GM12864 (cell line): ENCODE measurements at places on chromosomes 1 and 21.

DNA sequence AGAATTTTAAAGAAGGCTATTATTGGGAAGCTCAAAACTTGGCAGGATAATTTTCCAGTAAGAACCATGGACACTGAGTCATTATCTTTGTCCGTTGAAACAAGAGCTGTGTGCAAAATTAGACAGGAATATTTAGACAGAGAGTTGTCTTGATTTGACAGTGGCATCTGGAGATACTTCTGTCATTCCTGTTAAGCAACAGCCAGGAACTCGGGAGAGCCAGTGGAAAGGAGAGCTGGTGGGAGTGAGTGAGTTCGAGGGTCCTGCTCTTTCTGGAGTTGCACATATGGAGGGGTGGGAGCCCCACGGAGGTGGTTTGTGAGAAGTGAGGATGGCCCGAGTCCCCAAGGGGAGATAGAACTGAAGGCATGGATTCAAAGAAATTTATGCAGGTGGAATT, 3.1 kb downstream of the COQ8A start:
- DNase-seq = no peak

GRCh38 chr1:159755451-159756007, 25.2 kb upstream of the DUSP23 start:
- DNase-seq = no peak

GRCh38 chr1:78426408-78426807, 64.4 kb upstream of the PTGFR start:
- DNase-seq = no peak

DNA sequence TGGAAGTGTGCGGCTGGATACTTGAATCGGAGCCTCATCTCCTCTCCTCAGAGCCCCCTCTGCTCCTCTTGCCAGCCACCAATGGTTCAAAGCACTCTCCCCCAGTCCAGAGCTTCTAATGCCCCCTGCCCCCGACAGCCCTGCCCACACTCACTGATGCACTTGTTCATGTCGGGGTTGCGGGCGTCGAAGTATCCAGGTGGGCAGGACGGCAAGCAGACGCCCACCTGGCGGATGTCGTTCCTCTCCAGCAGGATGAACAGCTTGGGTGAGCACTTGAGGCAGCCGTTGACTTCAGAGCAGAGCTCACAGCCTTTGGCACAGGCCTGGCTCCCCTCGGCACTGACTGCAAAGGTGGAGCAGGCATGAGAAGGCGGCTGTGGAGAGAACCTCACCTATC, 18.4 kb downstream of the RSPO1 start:
- no peak for DNase-seq

DNA sequence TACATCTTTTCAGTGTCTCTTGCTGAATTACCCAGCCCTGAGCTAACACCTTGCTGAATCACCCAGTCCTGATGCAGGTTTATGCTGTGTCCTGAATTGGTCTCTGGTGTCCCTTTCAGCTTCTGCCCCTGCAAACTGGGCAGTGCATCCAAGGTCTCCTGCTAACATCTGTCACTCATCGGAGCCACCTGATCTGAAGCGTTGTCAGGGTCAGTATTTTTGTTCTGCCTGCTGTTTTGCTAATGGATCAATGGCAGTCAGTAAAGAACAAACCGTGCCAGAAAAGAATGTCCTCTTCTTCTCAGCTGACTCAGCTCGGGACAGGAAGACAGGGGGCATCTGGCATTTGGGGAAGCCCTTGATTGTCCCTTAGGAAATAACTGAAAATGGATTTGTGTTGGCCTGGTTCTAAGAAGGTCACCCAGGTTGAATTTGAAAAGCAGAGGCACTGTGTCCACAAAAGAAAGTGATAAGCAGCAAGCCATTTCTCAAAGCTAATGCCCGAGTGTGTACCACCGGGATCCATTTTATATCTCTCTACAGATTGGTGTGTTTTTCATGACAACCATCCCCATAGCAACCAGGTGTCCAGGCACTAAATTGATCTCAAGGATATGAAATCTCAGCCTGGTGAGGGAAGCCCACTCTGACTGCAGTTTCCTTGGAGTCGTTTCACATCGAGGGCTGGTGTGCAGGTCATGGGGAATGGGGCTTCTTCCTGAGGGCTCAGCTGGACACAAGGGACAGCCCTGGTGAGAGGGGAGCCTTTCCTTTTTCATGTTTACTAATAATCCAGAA, 109.7 kb upstream of the IRF2BP2 start:
- no peak for DNase-seq

DNA sequence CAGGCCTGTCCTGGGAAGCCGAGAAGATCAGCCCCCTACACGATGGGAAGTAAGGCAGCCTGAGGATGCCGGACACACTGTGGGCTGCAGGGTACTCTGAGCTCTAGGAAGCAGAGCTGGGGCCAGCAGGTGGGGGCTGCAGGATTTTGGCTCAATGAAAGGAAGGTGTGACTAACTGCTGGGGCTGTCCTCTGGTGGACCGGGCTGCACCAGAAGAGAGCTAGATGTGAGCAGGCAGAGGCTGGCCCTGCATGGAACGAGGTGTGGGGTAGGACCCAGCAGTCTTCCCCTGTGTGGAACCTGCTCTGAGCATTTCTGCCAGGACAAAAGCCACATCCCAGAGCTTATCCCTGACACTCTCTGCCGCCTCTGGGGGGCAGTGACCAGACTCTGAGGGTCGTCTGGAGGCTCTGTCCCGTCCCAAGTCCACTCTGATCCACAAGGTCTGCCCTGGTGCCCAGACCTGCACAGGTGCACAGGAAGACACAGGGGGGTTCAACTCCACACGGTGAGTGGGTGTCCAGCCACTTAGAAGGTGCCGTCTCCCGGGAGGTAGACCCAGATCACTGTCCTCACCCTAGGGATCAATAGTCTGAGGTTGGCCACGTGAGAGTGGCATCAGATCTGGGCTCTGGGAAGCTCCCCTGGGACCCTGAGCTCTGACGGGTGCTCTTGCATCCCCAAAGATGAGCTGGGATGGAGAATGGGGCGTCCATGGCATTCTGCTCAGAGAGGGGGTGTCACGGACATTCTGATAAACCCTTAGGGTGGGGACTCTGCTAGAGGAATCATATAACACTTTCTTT, 187.6 kb upstream of the VAMP3 start:
- DNase-seq = no peak

GRCh38 chr1:47196622-47197021, 6.8 kb upstream of the PDZK1IP1 start:
- no peak for DNase-seq

GRCh38 chr1:71610476-71610875, 529.6 kb upstream of the ZRANB2 start:
- DNase-seq = no peak

DNA sequence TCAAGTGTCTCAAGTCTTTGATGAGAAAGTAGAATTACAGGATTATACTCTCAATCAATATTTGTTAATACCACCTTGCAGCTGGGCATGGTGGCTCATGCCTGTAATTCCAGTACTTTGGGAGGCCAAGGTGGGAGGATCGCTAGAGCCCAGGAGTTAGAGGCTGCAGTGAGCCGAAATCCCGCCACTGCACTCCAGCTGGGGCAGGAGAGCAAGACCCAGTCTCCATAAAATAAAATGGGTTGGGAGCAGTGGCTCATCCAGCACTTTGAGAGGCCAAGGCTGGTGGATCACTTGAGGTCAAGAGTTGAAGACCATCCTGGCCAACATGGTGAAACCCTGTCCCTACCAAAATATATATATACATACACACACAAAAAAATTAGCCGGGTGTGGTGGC, 1.2 kb upstream of the NCMAP start:
- DNase-seq = no peak

DNA sequence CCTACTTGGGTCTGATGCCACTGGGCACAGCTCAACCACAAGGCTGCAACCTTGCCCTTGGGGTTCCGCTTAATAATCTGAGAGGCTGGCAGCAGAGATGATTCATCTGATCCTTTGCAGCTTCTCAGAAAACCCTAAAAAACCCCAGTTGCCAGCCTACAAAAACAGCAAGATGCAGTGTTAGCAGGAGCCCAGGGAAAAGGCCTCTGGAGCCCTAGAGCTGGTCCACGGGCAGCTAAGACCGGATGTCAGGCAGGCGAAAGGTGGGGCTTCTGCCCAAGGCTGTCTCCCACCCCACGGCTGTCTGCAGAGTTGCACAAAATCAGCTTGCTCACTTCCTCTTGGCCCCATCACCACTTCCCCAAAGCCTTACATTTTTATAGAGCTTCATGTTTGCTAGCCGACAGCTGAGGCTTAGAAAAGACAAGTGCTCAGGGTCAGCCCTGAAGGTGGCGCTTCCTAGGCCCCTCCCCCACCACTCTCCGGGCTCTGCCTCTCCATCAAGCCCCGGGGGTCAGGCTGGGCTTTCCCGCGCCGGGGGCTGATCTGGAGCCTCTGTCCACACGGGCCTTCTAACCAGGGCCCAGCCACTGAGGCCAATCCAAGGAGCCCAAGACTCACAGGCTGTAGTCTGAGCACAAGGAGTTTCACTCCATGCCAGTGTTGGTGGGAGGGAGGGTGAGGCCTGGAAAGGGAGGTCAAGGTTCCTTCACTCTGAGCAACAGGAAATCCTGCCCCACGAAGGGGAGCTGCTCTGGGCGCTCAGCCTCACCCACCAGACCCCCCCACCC, 4.2 kb upstream of the ADORA3 start:
- DNase-seq = peak; percentile 92

DNA sequence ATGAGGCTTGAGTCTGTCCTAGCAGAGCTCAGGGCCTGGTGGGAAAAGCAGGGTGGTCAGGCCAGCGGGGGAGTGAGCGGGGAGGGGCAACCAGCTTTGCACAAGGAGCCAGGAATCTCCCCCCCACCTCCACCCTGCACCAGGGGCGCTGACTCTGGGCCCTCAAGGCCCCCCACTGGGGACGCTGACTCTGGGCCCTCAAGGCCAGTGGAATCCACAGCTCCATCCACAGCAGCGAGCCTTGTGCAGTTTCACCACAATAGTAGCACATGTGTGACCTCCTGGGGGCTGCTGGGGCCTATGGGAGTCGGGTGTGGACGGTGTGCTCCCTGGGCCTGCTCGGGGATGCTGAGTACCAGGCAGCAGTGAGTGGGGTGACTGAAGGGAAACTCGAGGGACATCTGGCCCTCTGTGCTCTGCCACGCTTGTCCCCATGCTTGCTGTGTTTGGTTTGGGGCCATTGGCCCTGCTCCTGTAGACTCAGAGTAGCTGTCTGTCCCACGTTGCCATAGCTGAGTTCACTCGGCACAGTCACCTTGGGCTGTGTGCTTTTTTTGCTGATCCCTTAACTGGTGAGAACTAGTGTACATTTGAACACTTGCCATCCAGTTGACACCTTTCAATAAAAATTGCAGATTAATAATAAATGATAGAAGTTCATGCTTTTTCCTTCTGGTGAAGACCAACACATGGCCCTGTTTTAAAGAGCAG, 89.2 kb downstream of the ADARB1 start:
- DNase-seq = no peak

- no peak for DNase-seq
Observed at GRCh38 chr1:155196103-155196892, 11.4 kb downstream of the THBS3 start.

DNA sequence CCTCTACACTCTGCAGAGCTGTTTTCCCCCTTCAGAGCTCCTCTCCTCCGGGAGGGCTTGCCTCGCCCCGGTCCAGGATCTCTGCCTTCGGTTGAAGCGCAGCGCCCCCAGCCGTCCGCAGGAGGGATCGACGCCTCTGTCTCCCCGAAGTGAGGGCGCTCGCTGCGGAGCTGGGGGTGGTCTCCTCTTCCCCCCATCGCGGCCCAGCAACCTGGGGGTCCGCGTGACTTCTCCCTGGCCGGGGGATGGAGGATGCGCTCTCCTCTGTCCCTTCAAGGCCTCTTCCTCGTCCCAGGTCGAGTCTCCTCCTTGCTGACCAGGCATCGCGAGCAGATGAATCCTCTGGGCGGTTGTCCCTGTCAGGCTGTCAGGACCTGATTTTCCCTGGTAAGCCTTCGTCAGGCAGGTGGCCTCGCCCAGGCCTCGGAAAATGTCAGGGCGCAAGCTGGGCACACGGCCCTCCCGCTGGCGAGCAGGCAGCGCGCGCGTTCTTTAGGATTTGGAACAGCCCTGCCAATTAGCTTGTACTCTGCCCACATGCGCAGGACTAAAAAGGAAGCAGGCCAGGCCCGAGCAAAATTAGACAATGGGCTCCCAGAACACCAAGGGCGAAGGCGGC, 90.5 kb downstream of the EDEM3 start:
- peak; percentile 33 for DNase-seq

DNA sequence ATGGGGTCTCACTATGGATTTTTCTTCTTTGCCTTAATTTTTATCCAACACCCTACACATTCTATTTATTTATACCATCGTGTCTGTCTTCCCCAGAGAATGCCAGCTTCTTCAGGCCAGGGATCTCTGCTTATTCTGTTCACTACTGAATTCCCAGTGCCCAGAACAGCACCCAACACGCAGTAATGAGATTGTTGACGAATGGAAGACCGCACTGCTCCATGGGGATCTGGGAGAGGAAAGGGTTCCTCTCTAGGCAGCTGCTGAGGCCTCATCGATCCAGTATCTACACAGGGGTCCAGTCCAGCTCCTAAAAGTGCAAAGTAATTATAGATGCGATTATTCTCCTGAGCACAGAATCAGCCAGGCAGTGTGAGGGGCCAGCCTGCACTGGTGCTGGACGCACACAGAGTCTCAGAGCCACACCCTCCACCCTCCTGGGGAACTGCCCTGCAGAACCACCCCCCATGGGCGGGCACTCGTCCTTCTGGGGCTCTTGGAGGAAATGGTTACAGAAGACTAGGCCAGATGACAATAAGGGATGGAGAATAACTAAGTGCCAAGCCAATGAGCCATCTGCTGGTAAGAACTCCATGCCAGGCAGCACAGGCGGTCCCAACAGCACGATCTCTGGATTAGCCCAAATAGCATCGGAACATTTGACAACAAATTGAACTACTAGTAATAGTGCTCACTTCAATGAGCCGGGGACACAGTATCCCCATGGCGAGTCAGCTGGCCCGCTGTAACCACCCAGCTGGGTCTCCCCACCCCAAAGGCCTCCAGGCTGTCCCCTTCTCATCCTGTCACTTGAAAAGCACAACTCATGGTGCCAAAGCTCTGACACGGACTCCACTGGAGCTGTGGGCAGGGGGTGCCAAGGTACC, 1.7 kb upstream of the PDE9A start:
- no peak for DNase-seq

- no peak for DNase-seq
Observed at GRCh38 chr21:30190554-30190953, 23.9 kb upstream of the CLDN17 start.

- no peak for DNase-seq
Observed at GRCh38 chr21:16775076-16775475, 737.8 kb upstream of the CXADR start.

DNA sequence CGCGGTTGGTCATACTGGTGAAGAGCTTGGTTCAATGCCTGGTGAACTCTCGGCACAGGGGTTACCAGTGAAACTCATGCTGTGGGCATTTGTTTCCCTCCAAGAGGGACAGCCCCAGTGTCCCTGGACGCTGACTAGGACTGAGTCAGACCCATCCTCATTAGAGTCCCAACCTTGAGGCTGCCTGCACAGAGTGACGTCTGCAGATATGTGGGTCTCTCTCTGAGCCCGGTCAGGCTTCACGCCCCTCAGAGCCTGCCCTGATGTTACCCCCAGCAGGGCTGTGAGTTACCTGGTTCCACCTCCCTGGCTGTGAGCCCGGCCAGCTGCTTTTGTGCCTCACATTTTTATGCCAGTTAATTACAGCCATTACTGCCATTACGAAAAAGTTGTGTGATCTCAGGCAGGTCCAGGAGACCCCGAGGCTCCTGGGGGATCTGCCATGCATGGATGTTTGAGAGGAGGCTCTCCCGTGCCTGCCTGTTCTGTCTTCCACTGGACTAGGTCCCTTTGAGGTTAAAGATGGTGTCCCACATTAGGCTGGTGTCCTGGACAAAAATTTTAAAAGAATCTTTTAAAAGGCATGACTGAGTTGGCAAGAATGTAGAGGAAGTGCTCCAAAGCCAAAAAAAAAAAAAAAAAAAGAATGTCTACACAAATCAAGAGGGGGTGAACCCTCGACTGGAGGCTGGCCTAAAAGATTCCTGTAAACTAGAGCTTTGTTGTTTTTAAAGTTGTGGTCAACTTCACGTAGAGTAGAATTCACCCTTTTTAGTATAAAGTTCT, 36.6 kb upstream of the PADI1 start:
- no peak for DNase-seq
